ENCODE measurements at places on chromosomes 7 and 10.

DNA sequence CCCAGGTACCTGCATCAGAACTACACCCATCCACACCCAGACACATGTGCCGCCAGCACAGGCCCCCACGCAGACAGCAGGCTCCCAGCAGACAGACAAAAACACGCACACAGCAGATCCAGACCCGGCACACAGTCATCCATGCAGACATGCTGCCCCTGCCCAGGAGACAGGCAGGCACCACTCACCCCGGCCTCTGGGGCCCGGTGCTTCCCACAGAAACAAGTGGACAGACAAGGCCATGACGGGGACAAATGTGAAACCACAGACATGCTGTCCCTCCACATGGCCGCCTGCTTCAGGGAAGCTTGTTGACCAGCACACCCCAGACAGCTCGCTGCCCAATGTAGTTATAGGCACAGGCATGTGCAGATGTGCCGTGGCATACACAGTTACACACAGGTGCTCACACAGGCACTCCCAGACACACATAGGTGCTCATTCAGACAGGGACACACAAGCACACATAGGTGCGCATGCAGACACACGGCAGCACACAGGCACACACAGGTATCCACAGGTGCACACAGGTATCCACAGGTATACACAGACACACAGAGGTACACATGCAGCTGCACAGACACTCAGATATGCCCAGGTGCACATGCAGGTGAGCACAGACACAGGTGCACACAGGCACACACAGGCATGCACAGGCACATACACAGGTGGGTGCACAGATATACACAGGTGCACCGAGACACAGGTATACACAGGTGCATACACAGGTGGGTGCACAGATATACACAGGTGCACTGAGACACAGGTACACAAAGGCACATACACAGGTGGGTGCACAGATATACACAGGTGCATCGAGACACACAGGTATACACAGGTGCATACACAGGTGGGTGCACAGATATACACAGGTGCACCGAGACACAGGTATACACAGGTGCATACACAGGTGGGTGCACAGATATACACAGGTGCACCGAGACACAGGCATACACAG, 10.5 kb upstream of the SCART1 start:
- DNase-seq, result no peak

- DNase-seq, result no peak
Measured at GRCh38 chr7:41006306-41006995, 696.4 kb downstream of the INHBA start.

DNA sequence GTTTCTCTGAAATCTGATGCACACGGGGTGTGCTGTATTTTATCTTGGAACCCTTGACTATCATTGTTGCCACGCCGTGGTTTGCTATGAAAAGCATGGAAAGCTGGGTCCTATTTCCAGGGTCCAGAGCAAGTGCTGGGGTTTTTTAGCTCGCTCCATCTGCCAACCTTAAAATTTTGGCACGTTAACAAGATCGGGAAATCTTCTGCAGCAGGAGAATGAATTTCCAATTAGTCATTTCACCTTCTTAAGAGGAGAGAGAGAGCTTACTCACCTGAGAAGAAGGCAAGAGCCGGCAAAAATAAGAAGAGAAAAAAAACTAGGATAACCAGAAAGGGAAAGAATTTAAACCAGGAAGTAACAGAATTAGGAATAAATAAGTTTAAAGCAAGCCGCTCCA, 223.6 kb upstream of the CELF2 start:
- DNase-seq, result no peak

DNA sequence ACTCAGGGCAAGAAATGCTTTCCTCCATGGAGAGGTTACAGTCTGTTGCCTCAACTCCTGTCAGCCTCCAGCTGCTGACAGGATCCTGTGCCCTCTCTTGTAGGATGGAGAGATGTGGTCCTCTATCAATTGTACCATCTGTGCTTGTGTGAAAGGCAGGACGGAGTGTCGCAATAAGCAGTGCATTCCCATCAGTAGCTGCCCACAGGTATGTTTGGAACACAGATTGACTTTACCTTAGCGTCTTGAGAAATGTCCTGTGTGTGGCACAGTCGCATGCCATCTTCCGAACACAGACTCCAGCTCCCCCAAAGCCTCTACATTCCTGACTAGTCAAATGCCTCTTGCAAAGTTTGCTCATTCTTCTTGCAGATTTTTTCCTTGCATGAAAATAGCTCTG, 152.6 kb downstream of the BMPER start:
- no peak for DNase-seq

DNA sequence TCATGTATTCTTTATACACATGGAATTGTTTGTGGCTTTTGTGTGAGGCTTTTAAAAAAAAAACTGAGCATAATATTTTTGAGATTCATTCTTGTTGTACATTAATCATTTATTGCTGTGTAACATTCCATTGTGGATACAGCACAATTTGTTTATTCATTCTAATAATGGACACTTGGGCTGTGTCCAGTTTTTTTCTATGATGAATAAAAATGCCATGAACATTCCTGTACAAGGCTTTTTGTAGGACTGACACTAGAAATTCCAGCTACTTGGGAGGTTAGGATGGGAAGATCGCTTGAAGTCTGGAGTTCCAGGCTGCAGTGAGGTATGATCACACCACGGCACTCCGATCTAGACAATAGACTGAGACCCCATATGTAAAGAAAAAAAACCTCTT, 254.3 kb upstream of the CACNA2D1 start:
- no peak for DNase-seq

- DNase-seq, result no peak
Measured at GRCh38 chr7:90896458-90896857, 300.3 kb downstream of the CDK14 start.

GRCh38 chr7:50754241-50754640, 28.5 kb downstream of the GRB10 start:
- no peak for DNase-seq

- DNase-seq, result no peak
Measured at GRCh38 chr7:99730238-99730810, 4.7 kb downstream of the CYP3A7 start.

DNA sequence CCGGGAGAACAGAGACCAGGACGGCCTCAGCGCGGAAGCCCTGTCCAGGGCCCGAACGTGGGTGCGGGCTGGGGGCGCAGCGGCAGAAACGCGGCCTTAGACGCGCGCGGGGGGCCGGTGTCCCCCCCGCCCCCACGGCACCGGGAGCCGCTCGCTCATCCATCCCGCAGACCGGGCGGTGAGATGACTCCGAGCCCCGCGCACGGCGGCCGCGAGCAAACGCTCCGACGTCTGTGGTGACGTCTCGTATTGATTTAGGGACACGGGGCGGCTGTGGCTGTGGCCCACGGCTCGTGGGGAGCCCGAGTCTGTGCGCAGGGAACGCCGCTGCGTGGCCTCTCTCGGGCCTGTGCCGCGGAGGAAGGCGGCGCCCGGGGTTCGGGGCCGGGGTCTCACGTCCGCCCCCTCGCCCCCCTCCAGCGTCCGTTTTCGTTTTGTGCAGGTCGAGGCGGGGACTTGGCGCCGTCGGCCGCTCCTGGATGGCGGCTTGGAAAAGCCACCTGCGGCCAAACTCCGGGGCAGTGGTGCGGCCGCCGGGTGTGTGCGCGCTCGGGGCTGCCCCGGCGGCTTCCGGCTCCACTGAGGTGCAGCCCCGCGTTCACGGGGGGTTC, 1.0 kb upstream of the NKX6-2 start:
- DNase-seq, result no peak

GRCh38 chr7:157978766-157979165, 608.9 kb downstream of the PTPRN2 start:
- peak; percentile 54 for DNase-seq

DNA sequence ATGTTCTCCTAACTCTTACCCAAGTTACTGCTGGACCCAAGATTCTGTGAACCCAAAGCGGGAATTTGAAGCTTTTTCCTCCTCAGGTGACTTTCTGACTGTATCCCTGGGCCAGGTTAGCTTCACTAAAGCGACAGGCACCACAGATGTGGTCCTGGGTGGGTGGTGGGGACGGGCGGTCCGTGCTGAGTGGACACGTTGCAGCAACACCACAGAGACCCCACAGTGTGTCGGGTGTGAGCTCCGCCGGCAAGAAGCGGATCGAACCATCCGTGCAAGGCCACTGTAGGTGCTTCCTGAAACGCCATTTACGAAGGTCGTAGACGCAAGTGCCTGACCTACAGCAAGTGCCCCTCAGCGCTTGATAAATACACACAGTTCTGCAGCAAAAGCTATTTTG, 325.9 kb downstream of the ADARB2 start:
- DNase-seq, result peak; percentile 52

DNA sequence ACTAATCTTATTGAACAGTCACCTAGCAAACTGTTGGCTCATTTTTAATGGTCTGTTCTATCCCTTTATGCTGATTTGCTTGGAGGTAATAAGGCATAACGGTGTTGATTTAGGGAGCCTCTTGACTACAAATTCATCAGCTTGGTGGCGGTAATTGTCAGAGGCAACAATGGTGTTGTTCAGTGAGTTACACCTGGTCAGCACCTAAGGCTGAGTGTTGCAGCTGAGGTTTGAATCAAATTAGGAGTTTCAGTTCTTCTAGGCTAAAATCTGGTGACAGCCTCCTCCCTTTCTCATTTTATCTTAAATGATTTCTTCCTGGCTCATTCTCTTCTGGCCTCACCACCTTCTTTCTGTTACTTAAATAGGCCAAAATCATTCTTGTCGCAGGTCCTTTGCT, 42.3 kb upstream of the SP8 start:
- no peak for DNase-seq

DNA sequence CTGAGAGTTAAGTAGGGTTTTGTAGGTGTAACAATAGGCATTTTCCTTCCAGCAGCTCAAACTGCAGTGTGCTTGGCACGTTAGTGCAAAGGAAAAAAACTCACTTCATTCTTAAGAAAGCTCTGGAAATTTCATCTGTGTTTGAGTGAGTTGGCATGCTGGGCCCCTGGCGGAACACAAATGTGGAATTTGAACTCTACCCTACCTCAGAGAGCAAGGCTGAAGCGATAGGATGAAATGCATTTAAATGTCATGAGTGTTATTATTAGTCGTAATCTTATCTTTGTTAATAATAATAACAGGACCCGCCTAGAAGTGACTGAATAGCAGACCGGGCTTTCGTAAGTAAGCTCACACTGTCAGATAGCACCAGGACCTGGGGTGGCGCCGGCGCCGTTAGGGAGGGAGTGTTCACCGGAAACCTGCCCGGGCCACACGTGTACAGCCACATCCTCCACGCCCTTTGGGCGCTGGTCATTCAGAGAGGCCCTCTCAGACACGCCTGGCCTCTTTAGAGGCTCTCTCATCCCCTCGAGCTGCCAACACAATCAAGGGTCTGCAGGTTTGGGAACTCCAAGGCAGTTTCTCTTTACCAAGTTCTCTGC, 63.5 kb downstream of the GRK5 start:
- DNase-seq, result peak; percentile 86

GRCh38 chr7:151082141-151083070, 887 bp downstream of the TMUB1 start:
- DNase-seq, result no peak

DNA sequence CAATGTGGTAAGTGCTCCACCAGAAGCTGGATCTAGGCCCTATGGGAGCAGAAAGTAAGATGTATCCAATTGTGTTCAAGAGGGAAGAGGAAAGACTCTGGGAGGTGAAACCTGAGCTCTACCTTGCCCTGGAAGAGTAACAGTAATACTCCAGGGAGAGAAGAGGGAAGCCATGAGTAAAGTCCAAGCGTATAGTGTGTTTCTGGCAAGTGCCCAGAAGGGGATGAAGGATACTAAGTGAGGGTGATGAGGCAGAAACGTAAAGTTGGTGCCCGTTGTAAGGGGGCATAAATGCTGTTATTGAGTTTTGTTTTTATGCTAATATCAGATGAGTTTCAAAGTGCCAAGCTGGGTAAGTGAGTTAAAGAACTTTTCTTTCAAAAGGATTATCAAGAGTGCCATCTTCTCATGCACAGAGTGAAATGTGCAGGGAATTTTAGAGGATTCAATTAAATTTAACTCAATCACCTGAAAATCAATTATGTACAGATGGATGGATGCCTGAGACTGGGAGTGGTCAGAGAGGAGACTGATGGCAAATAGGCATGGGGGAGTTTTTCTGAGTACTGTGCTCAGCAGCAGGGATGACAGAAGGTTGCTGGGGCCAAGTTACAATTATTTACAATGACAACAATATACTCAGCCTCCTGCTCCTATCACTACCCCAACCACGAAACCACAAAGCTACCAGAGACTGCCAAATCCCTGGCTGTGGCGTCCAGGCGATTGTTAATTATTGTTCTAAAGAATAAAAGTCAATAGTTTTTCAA, 123.3 kb upstream of the LAMB4 start:
- DNase-seq, result no peak

- DNase-seq, result no peak
Measured at GRCh38 chr7:120735791-120736190, 122.2 kb downstream of the TSPAN12 start.

GRCh38 chr7:4244635-4245034, 437.5 kb upstream of the FOXK1 start:
- peak; percentile 9 for DNase-seq

DNA sequence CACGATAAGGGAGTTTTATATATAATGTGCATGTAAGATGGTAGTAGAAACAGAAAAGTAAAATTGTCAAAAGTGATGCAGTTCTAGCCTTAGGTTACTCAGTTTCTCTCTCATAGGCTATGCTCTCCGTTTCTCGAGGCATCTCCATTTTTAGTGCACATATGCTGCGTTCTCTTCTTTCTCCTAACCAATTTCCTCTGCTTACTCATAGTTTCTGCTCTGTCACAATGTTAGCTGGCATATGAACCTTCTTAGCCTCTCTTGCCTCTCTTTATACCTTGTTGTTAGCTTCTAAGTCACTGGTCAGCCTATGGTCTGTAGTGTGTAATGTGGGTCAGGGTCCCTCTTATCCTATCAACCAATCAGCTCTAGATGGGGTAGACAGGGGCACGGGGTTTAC, 280.6 kb upstream of the ETV1 start:
- DNase-seq, result no peak

GRCh38 chr7:141949021-141949420, 2.2 kb upstream of the CLEC5A start:
- DNase-seq, result no peak

DNA sequence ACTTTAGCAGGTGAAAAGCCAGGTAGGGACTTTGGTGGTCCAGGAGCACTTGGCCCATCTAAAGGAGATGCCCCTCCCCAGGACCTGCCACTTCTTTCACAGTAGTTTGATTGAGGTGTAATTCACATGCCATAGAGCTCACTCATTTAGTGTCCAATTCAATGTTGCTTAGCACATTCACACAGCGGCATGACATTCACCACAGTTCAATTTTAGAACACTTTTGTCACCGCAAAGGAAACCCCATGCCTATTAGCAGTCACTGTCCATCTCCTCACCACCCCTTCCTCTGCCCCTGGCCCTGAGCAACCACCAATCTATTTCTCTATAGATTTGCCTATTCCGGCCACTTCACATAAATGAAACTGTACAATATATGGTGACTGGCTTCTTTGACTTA, 211.6 kb upstream of the ZMIZ1 start:
- DNase-seq, result no peak
